Right ventricle myocardium superior (tissue), 1 donor: ENCODE measurements at places on chromosomes 5 and 9.

GRCh38 chr5:127802477-127802865, 99.3 kb downstream of the CCDC192 start:
- DNase-seq = no peak

GRCh38 chr5:157285310-157286035, 19.6 kb downstream of the CYFIP2 start:
- no peak for DNase-seq

DNA sequence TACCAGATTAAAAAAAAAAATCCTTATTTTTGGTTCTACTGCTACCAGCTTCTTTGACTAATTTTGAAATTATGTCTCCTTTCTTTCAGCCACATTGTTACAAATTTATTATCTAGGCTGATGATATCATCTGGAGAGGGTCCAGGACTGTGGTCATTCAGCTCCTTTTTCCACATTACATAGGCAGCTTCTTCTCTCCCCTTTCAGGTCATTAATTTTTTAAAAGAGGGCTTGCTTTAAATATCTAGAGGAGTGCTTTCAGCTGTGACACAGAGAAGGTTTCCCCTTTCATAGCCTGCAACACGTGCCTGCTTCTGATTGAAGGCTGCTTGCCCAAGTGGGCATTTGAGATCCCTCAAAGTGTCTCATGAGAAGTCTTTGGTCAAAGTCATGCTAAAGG, 155.7 kb upstream of the PAPPA start:
- no peak for DNase-seq

GRCh38 chr5:137703565-137703964, 32.3 kb downstream of the KLHL3 start:
- no peak for DNase-seq

- DNase-seq = no peak
These were observed 7.0 kb downstream of the UNC5A start for GRCh38 chr5:176817369-176817840.

DNA sequence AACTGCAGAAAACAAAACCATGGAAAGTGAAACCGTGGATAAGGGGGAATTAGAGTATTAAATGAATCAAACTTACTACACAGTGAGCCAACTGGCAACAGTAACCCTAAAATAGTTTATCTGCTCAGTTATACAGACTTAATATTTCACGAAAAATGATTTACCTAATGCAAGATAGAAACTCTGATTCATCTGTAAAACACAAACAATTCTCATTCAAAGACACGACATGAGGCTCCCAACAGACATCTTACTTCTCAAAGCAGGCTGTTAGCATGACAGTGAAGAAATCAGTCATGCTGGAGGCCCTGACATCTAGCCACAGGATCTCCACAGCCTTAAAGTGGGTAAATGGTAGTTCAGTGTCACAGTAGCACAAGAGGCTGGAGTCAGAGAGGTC, 131.2 kb downstream of the FBN2 start:
- DNase-seq = no peak

DNA sequence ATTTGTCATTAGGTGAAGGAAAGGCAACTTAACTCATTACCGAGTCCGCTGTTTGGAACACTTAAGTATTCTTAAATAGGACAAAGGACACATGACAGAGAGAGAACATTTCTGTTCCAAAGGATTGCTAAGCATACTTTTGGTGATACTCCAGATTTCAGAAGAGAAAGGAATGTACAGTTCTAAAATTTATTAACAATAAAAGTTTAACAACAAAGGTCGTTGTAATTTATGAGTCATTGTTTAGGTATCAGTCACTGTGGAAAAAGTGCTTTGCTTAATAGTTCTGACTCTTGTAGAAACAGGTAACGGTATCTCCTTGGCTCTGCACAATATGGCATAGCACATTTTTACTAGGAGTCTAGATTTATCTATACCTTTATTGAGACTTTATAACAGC, 36.3 kb upstream of the PAM start:
- DNase-seq = no peak

GRCh38 chr5:113153512-113154097, 177.0 kb downstream of the DCP2 start:
- no peak for DNase-seq

DNA sequence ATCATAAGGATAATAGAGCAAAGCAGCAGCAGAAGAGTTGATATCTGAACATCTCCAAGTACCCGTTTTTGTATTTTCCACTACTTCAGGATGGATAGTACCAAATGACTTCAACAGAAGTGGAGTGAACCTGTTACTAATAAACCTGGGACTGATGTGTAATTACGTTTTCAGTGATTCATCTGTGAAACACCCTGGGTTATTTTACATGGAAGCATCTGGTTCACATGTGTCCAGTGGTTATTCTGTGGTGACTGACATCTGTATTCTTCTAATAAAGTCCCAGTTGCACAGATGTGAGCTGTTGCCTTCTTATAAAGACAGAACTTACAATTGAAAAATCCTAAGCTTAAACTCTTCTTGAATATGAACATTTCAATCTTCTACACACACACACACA, 139.7 kb upstream of the VCAN start:
- DNase-seq = no peak

DNA sequence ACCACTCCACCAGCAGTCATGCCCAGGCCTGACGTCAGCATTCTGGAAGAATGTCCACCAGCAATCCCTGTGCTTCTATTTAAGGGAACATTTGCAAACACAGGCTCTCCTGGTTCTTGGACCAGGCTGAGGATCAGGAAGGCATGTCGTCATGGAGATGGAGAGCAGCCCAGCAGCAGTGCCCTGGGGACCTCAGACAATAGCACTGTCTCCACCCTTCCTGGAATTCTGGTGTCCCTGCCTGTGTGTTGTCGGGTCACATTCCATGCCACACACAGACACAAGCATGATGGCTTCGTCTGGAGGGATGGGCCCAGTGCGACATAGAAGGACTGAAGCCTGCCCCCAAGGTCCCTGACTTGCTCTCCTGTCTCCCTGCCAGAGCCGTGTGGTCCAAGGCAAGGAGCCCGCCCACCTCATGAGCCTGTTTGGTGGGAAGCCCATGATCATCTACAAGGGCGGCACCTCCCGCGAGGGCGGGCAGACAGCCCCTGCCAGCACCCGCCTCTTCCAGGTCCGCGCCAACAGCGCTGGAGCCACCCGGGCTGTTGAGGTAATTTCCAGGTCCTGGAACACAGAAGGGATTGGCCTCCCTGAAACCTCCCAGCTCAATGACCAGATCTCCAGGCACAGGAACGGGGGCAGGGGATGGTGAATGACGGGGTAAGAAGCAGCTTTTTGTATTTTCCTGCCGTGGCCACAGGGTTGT, 43.8 kb downstream of the STOM start:
- peak; percentile 93 for DNase-seq

DNA sequence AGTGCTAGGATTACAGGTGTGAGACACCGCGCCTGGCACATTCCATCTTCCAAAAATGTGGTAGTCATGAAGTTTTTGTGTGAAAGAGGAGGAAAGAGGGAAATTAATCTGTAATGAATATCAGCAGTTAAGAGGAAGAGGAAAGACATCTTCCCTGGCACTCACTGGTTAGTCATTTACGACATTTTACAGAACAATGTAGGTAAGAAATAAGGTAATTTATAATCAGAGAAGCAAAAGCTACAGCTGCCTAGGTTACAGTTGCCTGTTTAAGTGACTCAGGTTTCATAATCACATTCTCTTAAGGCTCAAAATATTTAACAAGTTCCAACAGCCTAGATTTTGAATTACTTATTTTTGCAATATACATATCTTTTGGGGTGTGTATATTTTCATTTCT, 26.9 kb downstream of the CNOT6 start:
- no peak for DNase-seq

GRCh38 chr5:170603578-170604565, 100.1 kb downstream of the KCNIP1 start:
- DNase-seq = no peak

DNA sequence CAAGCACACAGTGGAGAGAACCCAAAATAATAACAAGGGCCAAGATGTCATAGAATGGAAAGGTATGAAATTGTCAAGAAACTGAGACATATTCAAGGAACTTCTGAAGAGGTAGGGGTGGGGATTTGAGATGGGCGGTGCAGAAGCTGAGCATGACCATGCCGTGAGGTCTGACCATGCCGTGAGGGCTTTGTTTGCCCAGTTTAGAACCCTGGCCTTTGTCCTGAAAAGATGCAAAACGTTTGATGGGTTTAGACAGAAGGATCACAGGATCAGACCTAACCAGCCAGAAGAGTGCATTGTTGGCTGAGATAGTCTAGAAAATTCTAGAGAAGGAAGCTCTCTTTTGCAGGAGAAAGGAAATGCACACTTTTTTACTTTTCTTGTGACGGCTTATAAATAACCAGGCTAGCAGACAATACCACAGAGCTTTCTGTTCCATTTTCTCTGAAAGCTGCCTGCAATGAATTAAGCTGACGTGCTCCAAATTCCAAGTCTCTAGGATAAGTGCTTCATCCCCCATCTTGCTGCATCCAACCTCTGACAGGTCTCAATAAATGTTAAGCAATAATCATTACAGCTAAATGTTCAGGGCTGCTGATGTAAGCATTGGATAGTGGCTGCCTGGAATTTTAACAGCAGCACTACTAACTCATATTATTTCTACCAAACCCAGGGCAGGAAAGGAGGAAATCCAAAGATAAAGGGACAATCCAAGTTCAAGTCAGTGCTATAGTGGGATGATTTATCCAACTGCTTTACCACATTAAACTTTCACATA, 110.9 kb upstream of the IL6ST start:
- DNase-seq = no peak

DNA sequence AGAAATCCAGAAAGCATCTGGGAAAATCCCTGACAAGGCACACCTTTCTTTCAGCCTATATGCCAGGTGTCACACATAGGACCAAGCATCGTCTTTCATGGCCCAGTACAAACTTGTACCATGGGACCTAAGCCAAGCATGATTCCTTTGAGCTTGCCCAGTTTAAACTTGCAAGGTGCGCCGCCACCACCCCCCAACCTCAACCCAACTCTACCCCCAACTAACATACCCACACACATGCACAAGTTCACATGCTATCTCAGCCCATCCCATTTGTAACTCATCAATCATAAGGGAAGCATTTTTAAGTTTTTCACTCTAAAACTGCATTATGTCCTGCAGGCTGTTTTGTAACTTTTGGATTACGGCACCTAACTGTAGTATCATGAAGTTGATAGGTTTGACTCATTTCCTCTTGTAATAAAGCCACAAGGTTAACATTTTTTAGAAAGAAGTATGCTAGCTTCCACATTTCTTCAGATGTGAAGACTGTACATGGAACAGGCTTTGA, 145.9 kb upstream of the FST start:
- DNase-seq = no peak

GRCh38 chr9:69474821-69475220, 149.8 kb downstream of the ENTREP1 start:
- no peak for DNase-seq

- DNase-seq = no peak
These were observed 70.4 kb upstream of the DAP start for GRCh38 chr5:10831419-10831818.

DNA sequence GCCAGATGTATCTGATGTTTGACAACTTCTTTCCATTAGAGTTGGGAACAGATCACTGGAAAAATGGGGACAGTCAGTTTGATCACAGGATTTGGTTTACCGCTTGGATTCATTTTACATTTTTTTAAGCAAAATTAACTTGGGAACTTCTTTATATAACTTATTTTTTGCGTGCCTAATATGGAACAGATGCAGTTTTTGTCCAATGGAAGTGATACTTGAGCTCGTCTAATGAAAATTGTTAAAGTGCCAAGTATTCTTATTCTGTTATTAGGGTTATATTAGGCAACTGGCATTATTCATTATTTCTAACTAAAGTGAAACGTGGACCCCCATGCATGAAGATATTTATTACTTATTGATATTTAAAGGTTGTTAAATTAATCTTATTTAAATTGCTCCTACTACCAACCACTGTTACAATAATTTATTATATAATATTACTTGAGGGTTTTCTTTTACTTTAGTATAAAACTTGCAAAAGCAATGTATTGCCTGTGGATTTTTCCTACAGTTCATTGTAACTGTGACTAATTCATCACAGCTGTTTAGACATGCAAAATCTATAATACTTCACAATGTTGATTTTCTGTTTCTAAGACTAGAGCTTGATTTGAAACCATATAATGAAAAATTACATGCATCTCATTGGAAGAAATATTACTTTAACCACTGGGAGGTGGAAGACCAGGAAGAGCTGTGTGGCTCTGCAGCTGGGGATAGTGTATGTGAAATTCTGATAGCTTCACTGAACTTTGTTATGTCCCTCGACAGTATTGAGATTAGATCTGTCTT, 787.3 kb upstream of the WWC1 start:
- DNase-seq = no peak

DNA sequence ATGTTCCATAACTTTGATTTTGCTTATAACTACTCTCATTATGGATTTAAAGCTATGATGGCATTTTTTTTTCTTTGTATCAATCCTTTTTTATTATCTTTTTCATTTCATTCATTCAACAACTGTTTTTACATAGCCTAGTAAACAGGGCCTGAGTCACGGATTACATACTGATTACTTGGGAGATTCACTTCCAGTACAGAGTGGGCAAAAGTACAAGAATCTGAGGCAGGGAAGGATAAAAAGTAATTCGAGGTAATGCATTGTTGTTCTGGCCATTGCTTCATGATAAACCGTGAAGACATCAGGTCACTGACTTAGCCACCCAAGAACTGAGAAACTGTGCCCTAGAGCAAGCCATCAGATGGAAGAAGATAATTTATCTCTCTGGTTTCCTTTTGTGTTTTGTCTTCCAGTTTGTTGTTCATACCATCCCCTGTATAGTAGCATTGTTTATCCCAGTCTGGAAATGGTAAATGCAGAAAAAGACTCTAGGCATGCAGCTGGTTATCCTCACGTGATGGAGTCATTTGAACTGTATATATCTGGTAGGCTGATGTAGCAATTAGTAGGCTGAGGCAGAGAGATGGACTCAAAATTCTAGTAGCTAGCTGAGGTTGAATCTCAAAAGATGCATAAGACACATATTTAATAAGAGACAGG, 145.6 kb downstream of the CNTLN start:
- DNase-seq = no peak

GRCh38 chr9:135283671-135284070, 195.9 kb upstream of the PPP1R26 start:
- peak; percentile 27 for DNase-seq

- DNase-seq = no peak
These were observed 114.2 kb downstream of the GAPVD1 start for GRCh38 chr9:125375820-125376219.

- no peak for DNase-seq
These were observed 10.4 kb downstream of the MED7 start for GRCh38 chr5:157132281-157132612.

DNA sequence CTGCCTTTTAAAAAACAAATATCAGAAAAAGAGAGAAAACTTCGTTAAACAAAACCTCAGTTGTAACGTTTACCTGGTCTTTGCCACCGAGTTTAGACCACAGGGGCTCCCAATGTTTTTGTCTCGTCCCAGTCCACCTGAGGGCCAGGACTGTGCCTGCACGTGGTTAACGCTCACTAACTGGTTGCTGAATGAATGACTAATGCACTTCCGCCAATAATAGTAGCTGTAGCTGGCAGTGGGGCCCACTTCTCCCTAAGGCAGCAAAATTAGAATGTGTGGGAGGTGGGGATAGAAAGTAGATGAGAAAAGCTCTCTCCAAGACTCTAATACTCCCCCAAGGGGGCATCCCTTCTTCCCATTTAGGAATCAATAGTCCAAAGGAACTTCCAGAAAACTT, 29.1 kb upstream of the MED27 start:
- no peak for DNase-seq

- no peak for DNase-seq
These were observed 400.5 kb upstream of the ACO1 start for GRCh38 chr9:31983895-31984294.

GRCh38 chr5:52693280-52693679, 94.4 kb upstream of the ITGA1 start:
- peak; percentile 48 for DNase-seq
